Stimulated activated CD8-positive, alpha-beta memory T cell treated with anti-CD3 and anti-CD28 coated beads, Interleukin-12 subunit alpha, Interleukin-12 subunit beta, amount 100 ng/mL, for 1 hour (primary cell): ENCODE measurements at places on chromosomes 16 and 17.

- DNase-seq, result no peak
These were observed 17.9 kb upstream of the AP1G1 start for GRCh38 chr16:71826533-71827017.

- DNase-seq, result no peak
These were observed 514.9 kb upstream of the GOT2 start for GRCh38 chr16:59249011-59249410.

DNA sequence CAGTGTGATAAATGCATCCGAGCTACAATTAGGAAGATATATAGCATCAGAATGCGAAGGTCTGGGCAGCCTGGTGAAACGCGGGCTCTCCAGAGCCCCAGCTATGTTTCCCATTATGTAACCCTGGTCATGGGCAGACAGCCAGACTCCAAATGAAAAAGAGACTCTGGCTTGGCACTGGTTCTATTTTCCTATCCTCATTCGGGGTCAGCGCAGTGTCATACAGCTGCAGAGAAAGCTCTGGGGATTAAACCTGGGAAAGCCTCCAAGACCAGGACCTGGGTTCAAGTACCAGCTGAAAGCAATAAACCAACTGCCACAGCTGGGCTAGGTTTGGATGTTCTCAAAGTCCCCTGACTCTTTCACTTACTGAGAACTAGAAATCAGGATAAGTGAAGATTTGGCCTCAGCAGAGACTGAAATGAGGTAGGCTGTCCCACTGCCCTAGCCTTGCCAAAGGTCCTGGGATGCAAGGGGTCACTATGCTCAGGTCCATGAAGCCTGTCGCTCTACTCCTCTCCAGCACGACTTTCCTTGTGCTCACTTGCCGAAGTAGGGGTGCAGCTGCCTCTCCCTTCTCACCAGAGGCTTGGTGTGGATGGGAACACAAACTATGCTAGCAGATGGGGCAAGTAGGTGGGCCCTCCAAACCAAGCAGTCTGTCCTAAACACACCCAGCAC, 123.8 kb downstream of the SMG6 start:
- DNase-seq, result no peak

DNA sequence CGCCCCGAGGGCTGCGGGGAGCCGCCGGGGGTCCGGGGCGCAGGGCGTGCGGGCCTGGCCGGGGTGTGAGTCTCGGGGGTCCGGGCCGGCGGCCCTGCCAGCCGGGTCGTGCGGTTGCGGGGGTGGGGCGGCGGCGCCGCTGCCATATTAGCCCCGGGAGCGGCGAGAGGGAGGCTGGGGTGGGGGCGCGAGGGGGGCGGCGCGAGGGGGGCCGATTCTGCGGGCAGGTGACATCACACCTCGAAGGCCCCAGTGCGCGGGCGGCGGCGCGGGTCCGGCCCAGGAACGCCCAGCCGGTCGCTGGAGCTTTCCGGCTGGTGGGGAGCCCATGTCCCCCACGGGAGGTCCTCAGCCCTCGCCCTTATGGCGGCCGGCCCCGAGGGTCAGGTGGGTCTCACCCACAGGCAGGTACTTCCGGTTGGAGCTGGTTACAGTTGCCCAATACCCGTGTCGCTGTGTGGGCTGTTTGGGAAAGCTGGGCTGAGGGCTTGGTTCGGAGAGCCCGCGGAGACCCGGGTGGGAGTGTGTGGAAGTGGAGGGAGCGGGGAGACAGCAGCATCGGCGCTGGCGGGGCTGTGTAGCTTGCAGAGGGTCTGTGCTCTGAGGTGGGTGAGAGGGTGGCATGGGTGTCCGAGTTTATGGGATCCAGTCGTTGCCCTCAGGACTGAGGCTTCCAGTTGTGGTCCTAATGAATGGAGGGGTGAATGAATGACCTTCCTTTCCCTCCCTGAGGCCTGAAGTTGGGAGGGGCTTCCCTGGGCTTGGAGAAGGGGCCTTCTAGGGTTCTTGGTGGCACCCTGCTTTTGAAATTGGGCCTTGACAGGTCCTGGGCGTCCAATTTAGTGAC, 804 bp downstream of the ATP6V0C start:
- DNase-seq, result no peak

- DNase-seq, result no peak
These were observed 85.0 kb downstream of the GRIN2A start for GRCh38 chr16:10097271-10097670.

DNA sequence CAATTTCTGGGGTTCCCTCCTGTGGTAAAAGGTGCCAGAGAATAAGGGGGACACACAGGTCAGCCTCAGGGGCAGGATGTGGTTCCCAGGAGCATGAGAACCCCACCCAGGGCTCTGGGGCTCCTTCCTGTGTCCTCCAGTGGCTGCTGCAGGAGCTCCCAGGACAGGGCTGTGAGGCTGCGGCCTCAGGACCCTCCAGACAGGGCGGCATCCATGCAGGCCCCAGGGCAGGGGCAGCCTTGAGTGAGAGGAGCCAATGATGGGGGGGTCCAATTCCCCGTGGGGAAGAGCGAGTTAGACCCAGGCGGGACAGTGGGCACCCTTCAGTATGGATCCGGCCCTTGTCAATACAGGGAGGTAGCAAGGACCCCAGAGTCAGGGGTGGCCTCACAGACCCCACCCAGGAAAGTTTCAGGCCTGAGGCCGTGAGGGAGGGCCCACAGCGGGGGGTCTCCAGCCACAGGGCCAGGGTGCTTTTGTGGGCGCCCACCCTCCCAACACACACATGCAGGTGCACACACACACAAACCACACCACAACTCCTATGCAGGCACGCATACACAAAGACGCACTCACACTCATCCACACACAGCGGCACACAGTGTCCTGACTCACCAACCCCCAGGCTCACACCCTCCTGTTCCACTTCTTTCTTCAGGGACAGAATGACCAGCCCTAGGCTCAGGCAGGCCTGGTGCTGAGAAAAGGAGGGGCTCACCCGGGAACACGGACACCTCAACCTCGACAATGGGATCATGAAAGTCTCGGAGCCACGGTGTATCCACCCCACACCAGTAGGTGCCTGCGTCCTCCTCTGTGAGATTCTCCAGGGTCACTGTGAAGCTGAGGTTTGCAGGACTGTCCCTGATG, 1.8 kb downstream of the CD300C start:
- no peak for DNase-seq

GRCh38 chr17:75592348-75593020, 4.9 kb downstream of the MYO15B start:
- no peak for DNase-seq

- no peak for DNase-seq
These were observed 6.1 kb downstream of the GAST start for GRCh38 chr17:41718287-41718645.

DNA sequence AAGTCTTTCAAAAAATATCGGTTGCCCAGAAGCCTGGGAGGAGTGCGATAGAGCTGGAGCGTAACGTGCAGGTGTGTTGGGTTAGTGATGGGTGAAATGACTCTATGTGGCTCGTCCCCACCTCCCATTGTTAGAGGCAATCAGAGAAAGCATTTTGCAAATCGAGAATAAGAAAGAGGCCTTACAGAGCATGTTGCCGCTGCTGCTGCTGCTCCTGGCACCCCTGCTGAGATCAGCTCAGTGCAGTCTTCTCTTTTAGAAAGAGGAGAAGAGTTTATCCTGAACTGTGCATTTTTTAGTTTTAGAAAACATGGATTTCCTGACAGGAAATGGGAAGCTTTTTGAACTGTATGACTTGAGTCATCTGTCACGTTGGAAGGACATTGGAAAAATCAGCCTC, 774.5 kb upstream of the RBFOX1 start:
- no peak for DNase-seq

GRCh38 chr17:83024218-83024971, 55.0 kb upstream of the METRNL start:
- no peak for DNase-seq

DNA sequence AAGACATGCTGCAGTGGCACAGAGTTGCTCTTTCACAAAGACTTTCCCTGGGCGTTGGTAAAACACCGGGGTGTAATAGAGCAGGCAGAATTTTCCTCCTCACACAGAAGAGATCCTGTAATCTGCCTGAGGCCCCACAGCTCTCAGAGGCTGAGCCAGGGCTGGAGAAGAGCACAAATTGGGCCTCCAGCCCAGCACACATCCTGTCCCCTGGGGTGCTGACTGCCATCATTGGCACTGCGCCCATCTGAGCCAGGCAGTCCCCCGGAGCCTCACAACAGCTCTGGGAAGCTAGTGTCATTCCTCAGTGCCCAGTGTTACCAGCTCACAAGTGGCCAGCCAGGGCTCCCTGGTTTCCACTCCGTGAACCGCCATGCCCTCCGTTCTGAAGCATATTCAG, 119.4 kb downstream of the SOCS1 start:
- no peak for DNase-seq

DNA sequence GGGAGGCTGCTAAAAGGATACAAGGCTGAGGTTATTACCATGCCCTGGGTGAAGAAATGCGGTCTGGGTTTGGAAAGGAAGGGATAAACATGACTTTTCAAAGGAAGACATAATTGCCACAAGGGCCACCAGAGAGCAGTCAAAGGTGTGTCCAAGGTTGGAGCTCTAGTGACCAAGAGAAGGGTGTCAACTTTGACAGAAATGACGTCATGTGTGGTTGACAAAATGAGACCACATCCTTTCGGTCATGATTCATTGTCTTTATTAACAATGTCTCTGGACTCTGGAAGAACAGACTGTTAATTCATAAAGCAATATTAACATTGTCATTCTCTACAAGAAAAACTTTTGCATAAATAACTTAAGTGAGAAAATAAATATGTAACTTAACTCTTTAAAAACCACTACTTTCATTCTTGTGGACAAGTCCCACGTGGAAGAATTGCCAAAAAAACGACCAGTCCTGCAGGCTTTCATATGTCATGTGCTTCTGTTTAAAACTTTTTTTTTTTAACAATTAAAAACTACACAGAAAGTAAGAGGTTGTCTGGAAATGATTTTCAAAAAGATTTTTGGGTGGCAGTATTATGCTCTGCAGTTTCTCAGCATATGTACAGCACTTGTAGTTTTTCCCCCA, 5.0 kb downstream of the SOST start:
- no peak for DNase-seq

- no peak for DNase-seq
These were observed 301.7 kb upstream of the N4BP1 start for GRCh38 chr16:48911700-48912099.

DNA sequence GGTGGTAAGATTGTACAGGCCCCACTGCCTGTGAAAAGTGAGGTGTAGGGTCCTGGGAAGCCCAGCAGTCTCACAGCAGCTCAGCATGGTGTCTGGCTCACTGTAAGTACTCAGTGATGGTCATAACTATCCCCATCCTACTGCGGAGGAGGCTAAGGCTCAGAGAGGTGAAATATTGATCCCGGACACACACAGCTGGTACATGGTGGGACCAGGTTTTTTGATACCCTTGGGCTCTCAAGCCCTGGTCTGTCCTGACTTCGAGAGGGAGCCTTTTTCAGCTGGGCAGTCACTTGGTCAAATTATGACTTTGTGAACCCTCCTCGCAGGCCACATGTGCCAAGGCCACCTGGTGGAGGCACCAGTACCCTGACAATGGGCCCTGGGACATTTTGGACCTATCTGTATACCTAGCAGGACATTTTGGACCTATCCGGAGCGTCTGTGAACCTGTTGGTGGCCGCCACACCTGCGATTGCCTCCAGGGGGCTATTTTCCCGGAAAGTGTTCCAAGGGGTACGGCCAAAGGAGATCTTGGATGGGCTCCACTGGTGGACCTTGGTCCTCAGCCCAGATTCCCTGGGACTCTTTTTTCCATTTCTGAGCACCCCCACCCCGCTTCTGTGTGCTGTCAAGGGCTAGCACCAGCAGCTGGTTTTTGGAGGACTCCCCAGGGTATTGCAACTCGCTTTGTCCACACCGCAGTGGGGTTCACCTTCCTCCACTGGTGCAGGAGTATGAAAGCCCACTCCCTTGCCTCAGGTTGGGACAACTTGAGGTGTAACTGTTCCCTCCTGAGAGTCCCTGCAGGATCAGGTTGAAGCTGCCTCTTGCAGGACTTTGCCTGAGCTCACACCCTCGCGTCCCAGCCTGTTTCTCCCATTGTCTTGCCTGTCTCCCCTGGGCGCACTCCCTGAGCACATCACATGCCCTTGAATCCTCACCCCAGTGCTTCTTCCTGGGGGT, 83.6 kb upstream of the NKD1 start:
- no peak for DNase-seq

- DNase-seq, result no peak
These were observed 54.7 kb upstream of the ZNF423 start for GRCh38 chr16:49910541-49911071.

DNA sequence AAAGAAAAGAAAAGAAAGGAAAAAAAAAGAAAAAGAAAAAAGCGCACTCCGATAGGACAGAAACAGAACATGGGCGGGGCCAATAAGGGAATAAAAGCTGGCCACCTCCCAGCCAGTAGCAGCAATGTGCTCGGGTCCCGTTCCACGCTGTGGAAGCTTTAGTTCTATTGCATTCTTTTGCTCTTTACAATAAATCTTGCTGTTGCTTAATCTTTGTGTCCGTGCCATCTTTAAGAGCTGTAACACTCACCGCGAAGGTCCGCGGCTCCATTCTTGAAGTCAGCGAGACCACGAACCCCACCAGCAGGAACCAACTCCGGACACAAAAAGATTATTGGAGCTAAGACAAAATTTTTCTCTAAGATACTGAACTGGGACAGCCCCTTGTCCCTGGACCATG, 3.1 kb upstream of the ARL5C start:
- DNase-seq, result no peak

DNA sequence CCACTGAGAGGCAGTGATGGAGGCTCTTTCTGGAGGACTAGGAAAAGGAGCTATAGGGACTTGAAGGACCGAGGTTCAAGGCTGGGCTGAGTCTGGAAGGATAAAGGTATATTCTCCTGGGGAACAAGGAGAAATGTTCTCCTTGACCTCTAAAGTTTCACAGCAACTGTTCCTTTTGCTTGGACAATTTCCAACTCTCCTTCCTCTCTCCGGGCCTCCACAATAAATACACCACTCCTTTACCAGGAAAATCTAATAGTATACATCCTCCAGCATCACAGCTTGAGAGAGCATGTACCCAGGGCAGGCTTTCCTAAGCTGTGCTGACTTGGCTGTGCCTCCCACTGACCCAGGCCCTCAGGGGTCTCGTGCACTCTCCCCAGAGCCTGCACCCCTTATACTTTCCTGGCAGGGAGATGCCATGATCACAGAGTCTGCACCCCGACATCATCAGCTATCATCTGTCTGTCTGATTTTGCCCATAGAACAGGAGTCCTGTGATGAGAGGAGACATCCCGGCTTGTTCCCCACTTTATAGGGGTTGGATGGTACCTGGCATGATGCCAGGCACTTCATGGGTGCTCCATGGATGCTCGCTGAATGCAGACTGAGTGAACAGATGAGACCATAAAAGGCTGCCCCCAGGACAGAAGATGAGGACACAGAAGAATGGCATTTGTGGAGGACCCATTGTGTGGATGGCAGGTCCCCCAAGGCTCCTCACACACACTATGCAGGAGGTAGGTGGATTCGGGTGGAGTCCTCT, 582.6 kb upstream of the CDH5 start:
- DNase-seq, result no peak

- DNase-seq, result peak; percentile 57
These were observed 3.0 kb downstream of the TNK1 start for GRCh38 chr17:7383742-7384488.

DNA sequence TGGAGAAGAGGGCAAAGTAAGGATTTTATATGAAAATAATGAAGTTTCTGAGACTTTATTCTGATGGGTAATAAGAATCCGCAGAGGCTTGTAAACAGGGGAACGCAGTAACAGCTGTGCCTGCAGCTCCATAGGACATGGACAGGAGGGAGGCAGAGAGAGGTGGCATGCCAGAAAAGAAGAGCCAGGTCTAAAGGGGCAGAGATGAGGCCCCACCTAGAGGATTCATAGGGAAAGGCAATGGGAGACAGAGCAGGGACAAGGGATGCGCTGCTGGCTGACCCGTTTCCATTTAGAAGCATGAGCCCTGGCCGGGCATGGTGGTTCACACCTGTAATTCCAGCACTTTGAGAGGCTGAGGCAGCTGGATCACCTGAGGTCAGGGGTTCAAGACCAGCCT, 340.3 kb upstream of the CDH5 start:
- DNase-seq, result no peak

- DNase-seq, result no peak
These were observed 17.0 kb downstream of the CRYM start for GRCh38 chr16:21260870-21261791.
